ENCODE measurements at places on chromosomes 16 and 17. TPM values are rescaled to one million over a fixed set of nuclear protein-coding genes. Genes with fewer than 3 reads are reported as not detected.

DNA sequence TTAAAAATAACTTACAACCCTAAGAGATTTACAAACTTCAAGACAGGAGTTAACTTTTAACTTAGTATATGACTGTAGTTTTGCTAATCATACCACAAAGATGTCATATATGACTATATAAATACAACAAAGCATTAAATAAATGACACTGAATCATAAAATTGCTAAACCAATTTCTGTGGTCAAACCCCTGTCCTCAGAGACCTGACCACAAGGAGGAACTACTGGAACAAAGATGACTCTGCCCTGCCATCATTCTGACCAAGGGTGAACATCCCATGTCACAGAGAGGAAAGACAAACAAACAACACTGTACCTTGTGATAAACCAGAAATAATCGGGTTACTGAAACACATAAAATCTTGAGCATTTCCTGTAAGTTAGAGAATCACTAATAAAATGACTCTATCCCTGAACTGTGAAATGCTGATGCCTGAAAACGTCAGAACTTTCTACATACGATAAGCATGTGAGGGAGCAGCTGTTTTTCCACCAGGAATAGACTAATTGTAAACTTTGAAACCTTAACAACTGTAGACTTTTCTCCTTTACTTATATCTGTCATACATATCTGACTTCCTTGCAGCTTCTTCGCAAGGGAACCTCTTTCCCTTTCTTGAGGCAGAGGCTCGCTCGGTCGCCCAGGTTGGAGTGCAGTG is 47.9 kb downstream of the WDR59 start:
- no peak for DNase-seq

GRCh38 chr16:49183911-49184310 is 97.7 kb downstream of the CBLN1 start:
- no peak for DNase-seq

GRCh38 chr17:57679906-57680695 is 65.0 kb downstream of the CCDC182 start:
- DNase-seq = no peak

KRT222 gene
- total RNA-seq = not detected
